Vagina (tissue), 2 donors: ENCODE measurements at places on chromosomes 13 and 19.

DNA sequence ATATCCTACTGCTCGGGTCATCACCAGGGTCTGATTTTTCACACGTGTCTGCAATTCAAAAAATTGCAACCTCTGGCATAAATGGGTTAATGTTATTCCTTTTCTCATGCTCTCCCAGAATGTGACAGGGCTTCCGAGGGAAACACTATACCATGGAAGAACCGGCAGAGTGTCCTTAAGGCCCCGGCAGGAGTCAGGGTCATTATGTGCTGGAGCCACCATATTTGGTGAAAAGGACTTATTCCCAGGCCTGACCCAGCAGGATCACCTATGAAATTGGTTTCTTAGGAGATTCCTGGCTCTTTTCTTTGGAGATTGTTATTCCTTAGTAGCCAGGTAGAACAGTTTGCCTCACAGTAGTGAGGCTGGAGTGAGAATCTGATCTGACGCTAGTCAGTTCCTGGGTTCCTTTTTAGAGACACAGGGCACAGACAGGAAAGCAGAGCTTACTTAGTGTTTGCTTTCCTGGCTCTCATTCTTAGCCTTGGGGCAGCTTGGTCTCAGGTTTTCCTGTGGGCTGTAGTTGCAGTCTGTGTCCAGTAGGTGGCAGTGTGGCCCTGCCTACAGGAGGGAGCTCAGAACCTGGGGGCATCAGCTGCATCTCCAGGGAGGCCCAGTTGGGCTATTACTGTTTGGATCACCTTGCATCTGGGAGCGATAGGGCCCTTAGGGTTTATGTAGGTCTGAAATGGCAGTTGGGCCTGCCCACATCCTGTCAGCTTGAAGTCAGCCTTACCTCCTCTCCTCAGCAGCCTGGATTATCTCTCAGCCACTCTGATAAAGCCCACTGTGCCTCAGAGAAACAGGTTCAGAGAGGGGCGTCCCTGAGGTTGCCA is 12.4 kb downstream of the SNRNP70 start:
- DNase-seq = no peak

GRCh38 chr13:49308097-49308875 is 60.6 kb downstream of the CDADC1 start:
- peak; percentile 96 for DNase-seq

DNA sequence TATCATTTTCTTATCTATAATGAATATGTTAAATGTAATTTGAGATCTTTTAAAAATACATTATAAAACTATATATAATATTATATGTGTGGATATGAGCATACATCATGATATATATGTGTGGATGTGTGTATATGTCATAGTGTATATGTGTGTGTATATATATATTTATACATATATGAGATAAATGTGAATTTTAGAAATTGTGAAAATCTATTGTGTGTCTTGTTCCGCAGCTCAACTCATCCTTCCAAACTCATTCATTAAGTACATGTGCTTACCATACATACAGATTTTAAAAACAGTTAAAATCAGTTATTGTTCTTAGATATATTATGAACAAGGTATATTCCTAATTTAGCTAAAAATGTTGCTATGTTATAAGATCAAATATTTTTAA is 435.2 kb upstream of the MIR17HG start:
- no peak for DNase-seq

DNA sequence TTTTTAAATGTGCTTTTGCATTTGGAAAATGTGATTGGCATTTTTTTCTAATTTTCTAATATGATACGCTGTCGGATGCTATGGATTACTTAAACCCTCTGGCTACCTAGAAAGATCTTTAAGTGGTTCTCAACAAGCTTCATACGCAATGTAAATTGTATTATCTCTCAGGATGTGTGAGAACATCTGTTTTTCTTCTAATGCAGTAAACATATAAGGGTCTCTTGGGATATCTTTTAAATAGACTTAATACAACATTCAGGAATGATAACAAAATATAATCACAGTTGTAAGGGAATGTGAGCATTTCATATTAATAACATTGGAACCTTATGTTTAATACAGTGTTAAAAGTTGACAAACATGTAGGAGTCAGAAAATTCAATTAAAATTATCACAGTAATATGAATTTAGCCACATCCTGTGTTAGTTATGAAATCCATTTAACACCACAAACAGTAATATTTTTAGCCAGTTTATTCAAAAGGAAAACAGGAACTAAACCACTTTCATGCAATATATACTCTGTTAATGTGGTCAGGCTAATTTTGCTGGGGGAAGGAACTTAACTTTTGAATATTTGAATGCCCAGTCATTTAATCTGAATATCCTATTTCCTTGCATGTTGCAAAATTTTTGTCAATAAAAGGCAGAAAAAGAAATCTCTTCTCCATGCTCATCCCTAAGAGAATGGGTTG is 15.0 kb upstream of the ALOX5AP start:
- no peak for DNase-seq

GRCh38 chr13:50713523-50714248 is 129.8 kb downstream of the DLEU7 start:
- no peak for DNase-seq
